ENCODE measurements at places on chromosomes 3 and 15. TPM values are rescaled to one million over a fixed set of nuclear protein-coding genes. Genes with fewer than 3 reads are reported as not detected.
A peak's percentile ranks its signal among the peaks of the same experiment; 100 is the strongest.

GRCh38 chr3:85535517-85535916, 576.7 kb downstream of the CADM2 start:
- DNase-seq = no peak

GRCh38 chr15:31013863-31014607, 22.6 kb upstream of the MTMR10 start:
- DNase-seq = no peak

DNA sequence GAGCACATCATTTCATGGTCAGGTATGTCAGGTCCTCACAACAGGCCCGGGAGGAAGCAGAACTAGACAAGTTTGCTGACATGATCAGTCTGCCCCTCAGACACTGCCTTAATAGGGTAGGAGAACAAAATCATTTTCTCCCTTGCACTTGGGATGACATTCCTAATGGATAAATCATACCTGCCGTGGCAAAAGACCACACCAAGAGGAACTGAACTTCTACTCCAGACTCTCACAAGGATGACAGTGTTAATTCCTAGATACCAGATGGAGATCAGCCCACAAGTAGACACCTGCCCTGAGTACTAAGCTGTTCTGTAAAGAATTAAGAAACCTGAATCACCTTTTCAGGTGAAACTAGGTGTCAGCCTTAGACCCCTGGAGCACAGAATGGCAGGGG, 19.5 kb downstream of the SIAH2 start:
- peak; percentile 34 for DNase-seq

DNA sequence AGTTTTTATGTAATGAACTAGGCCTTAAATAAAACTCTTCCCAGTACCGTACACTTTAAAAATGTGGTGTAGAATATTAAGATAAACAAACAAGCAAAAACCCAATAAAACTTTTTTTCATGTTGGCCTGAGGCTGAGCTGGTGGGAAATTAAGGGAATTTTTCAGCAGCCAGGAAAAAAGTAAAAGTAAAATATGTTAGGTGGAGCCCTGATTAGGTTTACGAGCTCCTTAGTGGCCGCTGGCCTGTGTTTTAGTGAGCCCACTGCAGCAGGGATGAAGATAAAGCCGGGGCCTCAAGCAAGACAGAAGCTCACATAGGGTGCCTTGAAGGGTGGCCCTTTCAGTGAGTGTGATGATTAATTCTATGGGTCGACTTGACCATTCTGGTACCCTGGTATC, 16.1 kb upstream of the ARL14 start:
- DNase-seq = no peak

DNA sequence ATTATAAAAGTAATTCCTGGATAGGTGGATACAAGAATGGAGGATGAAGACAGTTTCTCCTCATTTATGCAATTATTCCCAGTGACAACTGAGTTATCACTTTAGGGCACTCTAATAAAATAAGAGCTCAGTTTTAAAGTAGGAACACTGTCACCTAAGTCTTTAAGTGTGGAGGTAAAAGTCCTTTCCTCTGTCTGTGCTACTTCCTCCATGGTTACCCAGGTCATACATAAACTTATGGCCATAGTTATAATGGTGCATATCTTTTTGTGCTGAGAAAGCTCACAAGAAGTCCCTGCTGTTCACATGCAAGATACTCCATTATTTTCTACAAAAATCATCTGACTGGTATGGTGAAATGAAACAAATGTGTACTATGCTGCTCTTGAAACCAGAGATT, 1093.6 kb downstream of the IGSF11 start:
- no peak for DNase-seq

Gene GOLGA8S
- total RNA-seq = 0.09 TPM
